NCI-H345 (cell line): ENCODE measurements at places on chromosomes 4 and X.

GRCh38 chr4:109075621-109076020 lies 226.8 kb downstream of the COL25A1 start:
- DNase-seq, result no peak

DNA sequence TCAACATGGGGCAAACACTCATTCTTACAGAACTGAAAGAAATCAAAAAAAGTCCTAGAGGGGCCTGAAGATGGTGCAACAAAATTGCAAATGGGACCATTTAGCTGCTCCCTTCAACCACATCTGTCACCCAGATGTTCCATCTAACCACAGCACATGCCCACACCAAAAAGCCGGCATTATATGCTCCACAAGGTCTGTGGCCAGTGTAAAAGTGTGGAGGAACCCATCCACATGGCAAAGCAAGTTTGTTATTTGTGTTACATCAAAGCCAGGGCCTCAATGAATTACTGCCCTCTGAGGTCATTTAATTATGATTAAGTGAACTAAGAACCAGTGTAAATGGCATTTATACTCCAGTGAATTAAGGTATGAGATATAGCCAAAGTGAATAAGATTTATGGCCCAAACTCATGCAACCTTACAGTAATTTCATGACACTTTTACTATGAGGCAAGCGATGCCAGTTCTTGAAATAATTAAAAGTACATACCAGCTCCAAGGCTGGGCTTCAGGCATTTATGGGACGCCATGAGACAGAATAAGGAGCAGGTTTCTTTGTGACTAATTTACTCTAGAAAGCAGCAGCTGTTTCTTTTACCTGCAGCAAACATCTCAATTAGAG lies 48.7 kb upstream of the FGF16 start:
- no peak for DNase-seq

DNA sequence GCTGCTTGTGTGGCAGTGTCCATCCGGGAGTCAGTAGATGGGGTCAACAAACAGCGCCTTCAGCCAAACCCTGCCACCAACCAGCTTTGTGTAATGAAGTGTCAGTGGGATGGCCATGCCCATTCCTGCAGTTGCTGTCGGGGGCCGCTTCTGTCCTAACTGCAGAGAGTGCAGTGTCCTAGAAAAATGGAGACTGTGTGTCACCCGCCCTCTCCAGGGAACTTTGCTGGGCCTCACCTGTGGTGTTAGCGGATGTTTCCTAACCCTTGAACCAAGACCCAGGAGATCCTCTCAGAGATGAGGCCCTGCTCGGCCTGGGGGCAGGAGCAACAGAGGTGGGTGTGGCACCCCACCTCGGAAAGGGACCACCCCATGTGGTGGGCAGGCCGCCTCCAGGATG lies 35.3 kb upstream of the HGFAC start:
- no peak for DNase-seq

DNA sequence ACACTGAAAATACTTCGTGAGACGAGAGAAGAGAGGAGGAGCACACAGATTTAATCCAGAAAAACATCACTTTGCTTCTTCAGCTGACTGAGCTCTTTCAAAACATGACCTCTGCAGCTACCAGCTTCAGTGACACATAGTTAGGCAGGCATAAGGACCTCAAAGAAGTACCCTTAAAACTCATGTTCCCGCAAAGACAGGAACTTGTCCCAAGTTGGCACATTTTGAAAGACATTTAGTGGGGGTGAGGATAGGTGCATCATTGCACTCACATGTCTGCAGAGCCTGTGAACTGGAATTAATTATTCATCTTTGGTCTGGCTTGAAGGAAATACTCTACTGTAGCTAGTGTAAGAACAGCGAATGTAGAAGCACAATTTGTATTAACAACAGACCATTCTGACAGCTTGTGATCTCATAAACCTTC lies 221.8 kb downstream of the MGST2 start:
- DNase-seq, result no peak

DNA sequence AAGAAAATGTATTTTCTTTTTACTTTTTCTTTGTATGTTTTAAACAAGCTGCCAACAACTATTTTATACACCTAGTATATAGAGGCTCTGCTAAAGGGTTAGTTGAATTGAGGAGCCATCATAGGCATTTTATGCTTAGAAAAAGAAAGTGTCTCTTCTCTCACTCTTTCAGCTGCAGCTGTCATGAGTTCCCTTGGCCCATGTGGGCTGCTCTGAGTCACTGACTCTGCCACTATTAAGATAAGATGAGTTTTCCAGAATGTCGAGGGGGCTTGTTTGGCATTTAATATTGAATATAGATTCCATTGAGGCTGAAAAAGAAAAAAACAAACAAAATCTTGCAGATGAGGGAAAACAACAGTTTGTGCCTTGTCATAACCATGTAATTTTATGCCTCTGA lies 126.0 kb upstream of the PAQR3 start:
- DNase-seq, result no peak

GRCh38 chr4:159222043-159222552 lies 119.2 kb downstream of the RAPGEF2 start:
- no peak for DNase-seq

GRCh38 chr4:99529228-99529627 lies 18.4 kb downstream of the C4orf17 start:
- DNase-seq, result no peak

DNA sequence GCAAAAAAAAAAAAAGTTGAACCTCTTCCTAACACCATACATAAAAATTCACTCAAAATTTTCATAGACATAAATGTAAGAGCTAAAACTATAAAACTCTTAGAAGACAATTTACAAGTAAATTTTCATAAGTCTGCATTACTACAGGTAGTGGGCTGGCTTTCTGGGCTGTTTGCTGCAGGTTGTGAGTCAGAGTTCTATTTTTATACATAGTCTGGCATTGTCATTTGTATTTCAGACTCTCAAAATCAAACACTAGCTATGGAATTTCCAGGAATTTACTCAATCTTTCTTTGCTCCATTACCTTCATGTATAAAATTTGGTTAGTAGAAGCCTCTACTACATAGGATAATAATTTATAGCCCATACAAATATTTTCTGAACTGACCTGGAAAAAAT lies 227.2 kb downstream of the COX18 start:
- DNase-seq, result no peak

- no peak for DNase-seq
These were observed 99.6 kb downstream of the CEP135 start for GRCh38 chr4:56048383-56048701.

DNA sequence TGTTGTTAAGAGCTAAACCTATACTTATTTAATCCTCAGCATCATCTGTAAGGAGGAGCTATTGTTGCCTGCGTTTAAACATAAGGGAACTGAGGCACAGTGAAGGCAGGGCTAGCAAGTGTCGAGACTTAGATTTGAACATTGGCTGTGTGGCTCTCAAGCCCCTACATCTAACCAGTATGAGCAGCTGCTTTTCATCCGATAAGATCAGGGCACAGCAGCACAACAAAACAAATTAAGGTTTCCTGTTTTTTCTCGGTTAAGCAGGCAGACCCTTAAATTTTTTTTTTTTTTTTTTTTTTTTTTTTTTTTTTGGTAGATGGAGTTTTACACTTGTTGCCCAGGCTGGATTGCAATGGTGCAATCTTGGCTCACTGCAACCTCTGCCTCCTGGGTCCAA lies 35.6 kb downstream of the RAB40A start:
- DNase-seq, result no peak

- DNase-seq, result no peak
These were observed 31.1 kb downstream of the SULT1E1 start for GRCh38 chr4:69828828-69829227.

GRCh38 chr4:93042746-93043145 lies 739.0 kb downstream of the GRID2 start:
- DNase-seq, result no peak

- DNase-seq, result peak; percentile 77
These were observed at the start of gene NDST3 for GRCh38 chr4:118034053-118034785. NDST3 (plus strand) TSS chr4:118034486; CDS start chr4:118053911, 19,425 bp downstream.

GRCh38 chr4:165524532-165525190 lies 145.9 kb downstream of the CPE start:
- DNase-seq, result no peak

DNA sequence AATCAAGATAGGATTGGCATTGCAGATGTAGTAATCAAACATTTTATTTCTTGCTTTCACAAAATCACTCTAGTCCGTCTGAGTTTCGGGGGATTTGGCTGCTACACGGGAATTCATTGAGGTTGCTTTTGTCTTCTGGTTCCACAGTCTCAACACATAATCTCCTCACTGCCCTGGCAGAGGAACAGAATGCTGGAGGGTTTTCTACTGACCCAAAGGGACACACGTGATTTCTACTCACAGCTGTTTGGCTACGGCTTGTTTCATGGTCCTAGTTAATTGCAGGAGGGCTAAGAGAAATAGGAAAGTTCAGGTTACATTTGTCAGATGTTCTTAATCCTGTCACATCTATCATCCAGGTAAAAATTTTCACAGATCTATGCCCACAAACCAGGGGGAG lies 1811.6 kb downstream of the ARAP2 start:
- DNase-seq, result no peak

- no peak for DNase-seq
These were observed 83.6 kb downstream of the TSPAN5 start for GRCh38 chr4:98574816-98575215.

- DNase-seq, result no peak
These were observed 307.4 kb downstream of the GRIA2 start for GRCh38 chr4:157527954-157528353.

- no peak for DNase-seq
These were observed 3.6 kb downstream of the CASP6 start for GRCh38 chr4:109699553-109700225.

DNA sequence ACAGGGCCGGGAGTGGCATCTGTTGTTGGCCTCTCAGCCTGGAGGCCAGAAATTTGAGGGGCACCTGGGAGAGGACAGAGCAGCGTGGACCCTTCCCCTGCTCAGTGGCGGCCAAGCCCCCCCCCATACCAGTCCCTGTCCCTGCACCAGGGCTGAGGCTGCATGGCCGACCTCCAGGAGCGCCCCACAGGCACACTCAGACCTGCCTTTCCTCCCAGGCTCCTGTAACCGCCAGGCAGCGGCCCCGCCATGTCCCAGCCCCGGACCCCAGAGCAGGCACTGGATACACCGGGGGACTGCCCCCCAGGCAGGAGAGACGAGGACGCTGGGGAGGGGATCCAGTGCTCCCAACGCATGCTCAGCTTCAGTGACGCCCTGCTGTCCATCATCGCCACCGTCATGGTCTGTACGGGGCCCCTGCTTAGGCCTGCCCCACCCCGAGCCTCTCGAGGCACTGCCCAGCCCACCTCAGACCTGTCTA lies 15.3 kb downstream of the TMEM175 start:
- no peak for DNase-seq
